ENCODE measurements at places on chromosomes 2 and 18.

DNA sequence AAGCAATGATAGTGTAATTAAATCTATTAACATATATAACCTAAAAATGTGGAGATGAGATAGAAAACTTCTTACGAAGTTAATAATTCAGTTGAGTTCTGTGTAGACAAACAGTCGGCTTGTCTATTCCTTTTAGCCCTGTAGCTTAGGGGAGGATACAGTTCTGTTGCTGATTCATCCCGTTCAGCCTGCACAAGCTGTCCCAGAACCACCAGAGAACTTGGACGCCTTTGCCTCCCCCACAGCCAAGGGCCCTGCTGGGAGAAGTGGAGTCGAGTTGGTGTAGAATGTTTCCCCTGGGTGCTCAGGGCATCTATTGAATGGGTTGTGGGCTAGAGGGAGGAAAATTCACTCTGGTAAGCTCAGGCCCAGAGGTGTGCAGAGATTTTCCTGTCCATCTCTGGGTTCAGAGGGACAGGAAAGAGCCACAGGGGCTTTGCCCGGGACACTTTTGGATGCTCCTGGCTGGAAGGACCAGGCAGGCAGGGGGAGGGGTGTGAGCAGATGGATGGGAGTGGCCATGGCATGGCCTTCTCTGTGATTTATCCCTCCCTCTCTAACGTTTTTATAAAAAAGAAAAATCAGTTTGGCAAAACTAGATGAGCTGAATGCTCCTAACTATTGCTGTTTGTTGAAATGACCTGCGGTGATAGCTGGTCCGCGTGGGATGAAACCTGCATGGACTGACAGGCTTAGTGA, 42.8 kb upstream of the GALR1 start:
- no peak for DNase-seq

- DNase-seq = no peak
These were observed 55.0 kb upstream of the SERPINB2 start for GRCh38 chr18:63832470-63832869.

GRCh38 chr2:177261116-177262060, 3.1 kb downstream of the NFE2L2 start:
- DNase-seq = no peak

GRCh38 chr18:11887328-11888128, 20.6 kb downstream of the MPPE1 start:
- no peak for DNase-seq

- DNase-seq = no peak
These were observed 157.0 kb upstream of the SERPINE2 start for GRCh38 chr2:224195925-224196571.

GRCh38 chr2:238105506-238106338, 5.6 kb downstream of the ESPNL start:
- DNase-seq = no peak

GRCh38 chr2:19916385-19916950, 14.7 kb upstream of the TTC32 start:
- no peak for DNase-seq

All from KG1 (cell line).